Globus pallidus (tissue), 1 donor: ENCODE measurements at places on chromosomes 16 and 17.

GRCh38 chr17:5952518-5952917 is 117.7 kb upstream of the WSCD1 start:
- DNase-seq, result no peak

DNA sequence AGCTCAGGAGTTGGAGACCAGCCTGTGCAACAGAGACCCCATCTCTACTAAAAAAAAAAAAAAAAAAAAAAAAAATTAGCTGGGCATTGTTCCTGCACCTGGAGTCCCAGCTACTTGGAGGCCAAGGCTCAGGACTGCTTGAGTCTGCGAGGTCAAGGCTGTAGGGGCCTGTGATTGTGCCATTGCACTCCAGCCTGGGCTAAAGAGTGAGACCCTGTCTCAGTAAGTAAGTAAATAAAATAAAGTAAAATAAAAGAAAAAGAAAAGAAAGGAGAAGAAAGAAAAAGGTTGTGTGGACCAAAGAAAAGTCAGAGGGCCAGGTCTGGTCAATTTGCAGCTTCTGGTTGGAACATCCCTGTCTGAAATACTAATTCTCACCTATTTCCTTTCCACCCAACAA is 18.4 kb downstream of the MT1X start:
- DNase-seq, result no peak

GRCh38 chr17:60134396-60135150 is 15.2 kb upstream of the CA4 start:
- no peak for DNase-seq

DNA sequence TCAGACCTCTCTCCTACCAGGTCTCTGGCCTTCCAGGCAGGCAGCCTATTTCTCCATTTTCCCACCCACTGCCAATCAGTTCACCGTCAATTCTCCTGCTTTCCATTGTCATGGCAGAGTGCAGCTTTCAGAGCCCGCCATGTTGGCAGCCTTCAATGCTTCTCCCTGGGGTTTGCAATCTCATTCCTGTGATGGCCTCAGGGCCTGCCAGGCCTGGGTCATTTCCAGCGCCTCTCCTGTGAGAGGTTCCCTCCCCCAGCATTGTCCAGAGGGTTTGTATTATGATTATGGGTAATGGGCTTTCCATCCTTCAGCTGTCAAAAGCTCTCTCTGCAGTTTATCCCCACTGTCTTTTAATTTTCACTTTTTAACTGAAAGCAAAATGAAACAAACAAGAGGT is 716.6 kb upstream of the CDH8 start:
- DNase-seq, result no peak

DNA sequence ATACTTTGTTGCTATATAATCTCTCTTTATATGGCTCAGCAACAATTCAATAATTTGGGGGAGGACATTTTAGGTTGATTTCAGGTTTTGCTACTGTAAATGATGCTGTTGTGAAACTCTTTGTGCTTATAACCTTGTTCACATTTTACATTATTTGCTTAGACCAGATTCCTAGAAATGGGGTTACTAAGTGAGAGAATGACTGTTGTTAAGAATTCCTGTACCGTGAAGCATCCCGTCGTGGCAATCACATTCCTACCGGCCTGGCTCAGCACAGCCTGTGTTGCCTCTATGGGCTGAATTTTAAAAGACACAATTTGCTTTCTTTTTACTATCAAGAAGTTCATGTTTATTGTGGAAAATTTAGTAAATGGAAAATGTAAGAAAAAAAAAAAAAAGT is 31.4 kb downstream of the B9D1 start:
- DNase-seq, result no peak

GRCh38 chr17:1707107-1707506 is 3.1 kb downstream of the TLCD2 start:
- no peak for DNase-seq

DNA sequence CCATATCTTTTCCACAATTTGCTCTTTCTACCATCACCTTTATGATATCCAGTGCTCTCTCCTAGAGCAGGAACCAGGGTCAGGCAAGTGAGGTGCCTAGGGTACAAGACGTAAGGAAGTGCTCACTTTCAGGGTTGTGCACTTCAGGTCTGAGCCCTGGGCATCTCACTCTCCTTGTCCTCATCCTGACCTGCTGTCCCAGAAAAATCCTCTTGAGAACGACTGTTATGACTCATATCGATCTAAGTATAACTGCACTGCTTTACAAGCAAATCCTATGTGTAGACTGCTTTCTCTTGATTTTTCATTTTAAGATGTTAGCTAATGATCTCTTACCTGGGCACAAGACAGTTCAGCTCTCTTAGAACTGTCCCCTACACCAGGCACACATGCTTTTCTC is 100.1 kb downstream of the TMEM100 start:
- DNase-seq, result no peak

GRCh38 chr16:56277075-56277474 is 85.8 kb downstream of the GNAO1 start:
- no peak for DNase-seq

DNA sequence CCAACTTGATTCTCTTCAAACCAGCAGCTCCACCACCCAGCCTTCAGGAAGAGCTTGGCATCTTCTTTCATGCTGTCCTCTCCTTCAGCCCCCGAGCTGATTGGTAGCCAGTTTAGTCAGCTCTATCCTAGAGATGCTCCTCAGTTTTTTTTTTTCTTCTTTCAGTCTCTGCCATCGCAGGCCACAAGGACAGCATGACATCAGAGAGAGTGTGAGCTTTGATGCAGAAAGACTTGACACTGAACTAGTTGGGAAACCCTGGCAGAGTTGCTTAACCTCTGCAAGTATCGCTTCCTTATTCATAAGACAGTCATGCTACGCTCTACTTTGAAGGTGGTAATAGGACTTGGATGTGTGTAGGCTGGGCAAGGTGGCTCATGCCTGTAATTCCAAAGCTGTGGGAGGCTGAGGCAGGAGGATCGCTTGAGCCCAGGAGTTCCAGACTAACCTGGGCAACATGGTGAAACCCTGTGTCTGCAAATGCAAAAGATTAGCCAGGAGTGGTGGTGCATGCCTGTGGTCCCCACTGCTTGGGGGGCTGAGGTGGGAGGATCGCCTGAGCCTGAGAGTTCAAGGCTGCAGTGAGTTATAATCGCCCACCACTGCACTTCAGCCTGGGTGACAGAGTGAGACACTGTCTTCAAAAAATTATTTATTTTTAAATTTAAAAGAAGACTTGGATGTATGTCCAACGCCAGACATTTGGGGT is 2.6 kb downstream of the CD300LB start:
- DNase-seq, result peak; percentile 54

- DNase-seq, result no peak
These were observed 161.4 kb upstream of the MPHOSPH6 start for GRCh38 chr16:82331397-82331796.

DNA sequence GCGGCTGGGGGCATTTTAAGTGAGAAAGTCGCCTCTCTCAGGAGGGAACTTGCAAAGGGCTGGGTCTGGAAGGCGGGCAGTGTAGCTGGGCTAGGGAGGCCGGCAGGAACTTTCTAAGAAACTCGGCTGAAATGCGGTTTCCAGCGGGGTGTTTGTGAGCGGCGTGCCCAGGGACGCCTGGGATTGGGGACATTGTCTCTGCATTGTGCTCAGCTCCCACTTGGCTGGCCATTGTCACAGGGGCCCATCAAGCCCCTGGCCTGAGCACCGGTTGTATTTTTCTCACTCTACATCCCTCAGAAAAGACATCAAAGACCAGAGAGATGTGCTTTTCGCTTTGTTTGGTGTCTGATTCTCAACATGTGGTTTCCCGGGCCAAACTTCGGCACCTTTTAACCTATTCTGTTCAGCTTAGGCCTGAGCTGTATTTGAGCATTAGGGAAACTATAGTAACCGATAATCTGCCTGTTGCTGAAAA is 291.1 kb upstream of the IRX3 start:
- DNase-seq, result no peak

DNA sequence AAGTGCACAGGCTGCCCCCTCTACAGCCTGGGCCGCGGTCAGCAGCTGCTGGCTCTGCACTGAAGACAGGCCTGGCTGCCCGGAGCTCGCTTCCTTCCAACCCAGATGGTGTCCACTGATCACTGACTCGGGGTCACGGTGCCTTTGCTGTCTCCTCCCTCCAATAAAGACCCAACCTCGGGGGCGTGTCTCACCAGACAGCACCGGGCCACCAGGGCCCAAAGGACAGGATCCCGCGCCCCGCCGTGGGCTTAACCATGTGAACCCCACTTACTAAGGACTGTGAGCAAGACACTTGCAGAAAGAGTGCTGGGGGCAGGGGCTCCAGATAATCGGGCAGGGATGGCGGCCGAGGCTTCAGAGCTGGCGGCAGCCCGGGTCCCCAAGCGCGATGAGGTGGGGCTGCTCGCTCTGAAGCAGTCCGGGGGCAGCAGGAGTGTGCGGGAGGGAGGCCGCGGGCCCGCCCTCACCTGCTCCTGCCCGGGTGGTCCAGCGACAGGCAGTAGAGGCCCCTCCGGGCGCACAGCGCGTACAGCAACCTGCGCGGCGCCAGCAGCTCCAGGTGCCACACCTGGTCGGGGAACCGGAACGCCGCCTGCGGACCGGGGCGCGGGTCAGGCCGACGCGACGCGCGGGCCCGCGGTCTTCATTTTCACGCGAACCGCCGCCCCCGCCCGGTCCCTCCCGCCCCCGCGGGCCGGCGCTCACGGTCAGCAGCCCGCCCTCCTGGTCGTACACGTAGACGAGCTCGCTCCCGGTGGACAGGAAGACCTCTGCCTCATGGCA is 502 bp downstream of the FAAP100 start:
- no peak for DNase-seq

GRCh38 chr17:49213399-49213798 is 2.9 kb downstream of the ABI3 start:
- DNase-seq, result no peak

DNA sequence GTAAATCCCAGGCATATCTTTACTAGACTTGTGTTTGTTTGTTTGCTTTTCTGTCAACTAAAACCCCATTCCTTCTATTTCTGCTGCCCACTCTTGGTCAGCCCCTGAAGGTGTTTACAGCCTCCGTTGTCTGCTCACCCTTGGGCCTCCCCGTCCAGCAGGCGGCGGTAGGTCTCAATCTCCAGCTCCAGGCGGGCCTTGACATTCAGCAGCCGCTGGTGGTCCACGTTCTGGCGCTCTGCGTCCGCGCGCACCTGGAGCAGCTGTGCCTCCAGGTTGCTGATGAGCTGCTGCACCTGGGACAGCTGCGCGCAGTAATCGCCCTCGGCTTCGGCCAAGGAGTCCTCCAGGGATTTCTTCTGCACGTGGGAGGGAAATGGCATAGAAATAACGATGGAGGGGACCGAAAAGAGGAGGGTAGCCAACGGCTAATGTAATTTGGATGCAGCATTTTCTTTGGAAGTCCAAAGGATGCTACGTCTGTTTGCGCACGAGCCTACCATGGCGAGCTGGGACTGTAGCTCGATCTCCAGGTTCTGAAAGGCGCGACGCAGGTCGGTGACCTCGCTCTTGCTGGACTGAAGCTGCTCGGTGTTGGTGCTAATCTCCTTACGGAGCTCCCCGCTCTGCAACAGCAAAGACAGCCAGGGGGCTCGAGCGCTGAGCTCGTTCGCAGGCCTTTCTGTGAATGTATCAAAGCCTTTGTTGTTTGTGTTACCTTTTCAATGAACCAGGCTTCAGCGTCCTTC is 3.9 kb downstream of the KRT12 start:
- no peak for DNase-seq

GRCh38 chr17:81823820-81824550 is 9.1 kb downstream of the MCRIP1 start:
- DNase-seq, result no peak
